ENCODE measurements at places on chromosomes 13 and 19.

DNA sequence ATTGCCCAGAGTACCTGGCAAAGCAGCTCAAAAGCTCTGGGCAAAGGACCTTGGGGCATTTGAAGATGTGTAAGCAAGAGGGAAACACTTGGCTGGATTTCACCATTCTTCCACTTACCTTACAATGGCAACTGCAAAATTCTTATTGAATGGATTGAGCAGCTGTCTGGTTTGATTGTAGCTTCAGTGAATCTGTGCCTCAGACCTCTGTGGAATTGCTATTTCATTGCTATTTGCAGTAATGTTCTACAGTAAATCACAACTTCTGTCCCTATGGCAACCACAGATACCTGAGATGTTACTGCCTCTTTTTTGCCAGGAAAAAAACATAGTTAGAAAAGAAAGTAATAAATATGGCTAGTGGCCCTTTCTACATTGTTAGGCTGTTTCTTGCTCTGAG lies 519.5 kb downstream of the SUCLA2 start:
- no peak for DNase-seq

- DNase-seq, result peak; percentile 71
These were observed 78.6 kb upstream of the TSHZ3 start for GRCh38 chr19:31427857-31428256.

DNA sequence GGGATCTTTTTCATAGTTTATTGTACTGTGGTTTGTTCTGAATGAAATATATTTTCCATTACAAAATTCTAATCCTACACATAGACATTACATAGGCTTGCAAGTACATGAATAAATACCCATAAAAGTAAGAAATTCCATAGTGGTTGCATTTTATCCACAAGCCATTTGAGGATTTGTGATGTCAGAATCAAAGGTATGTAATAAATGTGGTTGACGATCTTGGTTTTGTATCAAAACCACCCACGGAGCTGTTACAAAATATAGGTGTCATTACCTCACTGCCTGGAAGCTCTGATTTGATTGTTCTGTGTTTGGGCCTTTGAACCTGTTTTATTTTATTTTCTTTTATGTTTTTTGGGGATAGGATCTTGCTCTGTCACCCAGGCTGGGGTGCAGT lies 125.1 kb downstream of the NALCN start:
- DNase-seq, result no peak

GRCh38 chr19:54518844-54519243 lies 16.2 kb downstream of the LAIR2 start:
- no peak for DNase-seq

DNA sequence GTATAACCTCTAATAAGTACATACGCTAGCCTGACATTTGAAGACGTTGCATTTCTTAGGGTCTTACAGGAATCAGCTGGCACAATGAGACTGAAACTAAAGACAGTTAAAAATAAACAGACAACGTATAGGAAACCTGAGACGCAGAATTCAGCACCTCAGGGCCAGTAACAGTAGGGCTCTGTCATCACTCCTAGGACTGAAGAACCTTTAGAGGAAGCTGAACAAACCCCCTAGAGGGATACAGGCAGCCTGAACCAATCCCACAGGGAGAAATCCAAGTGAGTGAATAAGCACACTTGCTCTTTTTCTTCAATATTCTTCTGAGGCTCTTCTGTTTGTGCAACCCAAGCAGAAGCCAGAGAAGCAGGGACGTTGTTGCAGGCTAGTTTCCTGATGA lies 53.9 kb upstream of the KLHL1 start:
- DNase-seq, result no peak

DNA sequence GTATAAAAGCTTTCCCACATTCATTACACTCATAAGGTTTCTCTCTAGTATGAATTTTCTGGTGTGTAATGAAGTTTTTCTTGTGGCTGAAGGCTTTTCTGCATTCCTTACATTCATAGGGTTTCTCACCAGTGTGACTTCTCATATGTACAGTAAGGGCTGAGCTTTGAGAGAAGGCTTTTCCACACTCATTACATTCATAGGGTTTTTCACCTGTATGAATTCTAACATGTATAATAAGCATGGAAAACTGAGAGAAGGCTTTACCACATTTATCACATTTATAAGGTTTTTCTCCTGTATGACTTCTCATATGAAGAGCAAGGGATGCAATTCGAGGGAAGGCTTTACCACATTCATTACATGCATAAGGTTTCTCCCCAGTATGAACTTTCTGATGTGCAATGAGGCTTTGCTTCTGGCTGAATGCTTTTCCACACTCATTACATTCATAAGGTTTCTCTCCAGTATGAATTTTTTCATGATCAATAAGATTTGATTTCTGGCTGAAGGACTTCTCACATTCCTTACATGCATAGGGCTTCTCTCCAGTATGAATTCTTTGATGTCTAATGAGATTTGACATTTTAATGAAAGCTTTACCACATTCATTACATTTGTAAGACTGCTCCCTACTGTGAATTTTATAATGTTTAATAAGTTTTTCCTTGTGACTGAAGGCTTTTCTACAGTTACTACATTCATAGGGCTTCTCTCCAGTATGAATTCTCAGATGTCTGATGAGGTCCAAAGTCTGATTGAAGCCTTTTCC lies 42.6 kb downstream of the ZNF527 start:
- DNase-seq, result no peak

GRCh38 chr13:43303033-43303729 lies 279.8 kb downstream of the DNAJC15 start:
- peak; percentile 60 for DNase-seq

GRCh38 chr19:36025541-36025940 lies 7.1 kb downstream of the CLIP3 start:
- DNase-seq, result no peak

Data from GM03348 (cell line).